ENCODE measurements at places on chromosomes 6 and 20. TPM values are rescaled to one million over a fixed set of nuclear protein-coding genes. Genes with fewer than 3 reads are reported as not detected.

PLN gene
- not detected for total RNA-seq

RAMACL gene
- total RNA-seq, result 0.52 TPM

MARCKS gene
- 0.63 TPM for total RNA-seq

GCNT2 gene
- total RNA-seq, result 1.8 TPM

GNAS-AS1 gene
- not detected for total RNA-seq

GRCh38 chr6:147126618-147127022 lies 77.6 kb upstream of the STXBP5 start:
- H3K27me3 ChIP-seq, result no peaks in the 10 kb centered on the region
- no peak overlapping the region for H3K4me3 ChIP-seq
- H3K4me1 ChIP-seq, result no peaks in the 10 kb centered on the region
- no peak overlapping the region for H3K27ac ChIP-seq
- no peaks in the 10 kb centered on the region for H3K36me3 ChIP-seq

GRCh38 chr6:151665329-151665728 lies 142.2 kb upstream of the ESR1 start:
- H3K36me3 ChIP-seq, result no peaks in the 10 kb centered on the region
- H3K27ac ChIP-seq, result no peak overlapping the region
- DNase-seq, result no peak
- H3K27me3 ChIP-seq, result no peaks in the 10 kb centered on the region

- no peak overlapping the region for H3K4me3 ChIP-seq
- no peaks in the 10 kb centered on the region for H3K27me3 ChIP-seq
- no peak overlapping the region for H3K27ac ChIP-seq
- H3K36me3 ChIP-seq, result no peaks in the 10 kb centered on the region
- no peak for DNase-seq
Observed at GRCh38 chr6:161374971-161375873, 101.4 kb upstream of the AGPAT4 start.

DNA sequence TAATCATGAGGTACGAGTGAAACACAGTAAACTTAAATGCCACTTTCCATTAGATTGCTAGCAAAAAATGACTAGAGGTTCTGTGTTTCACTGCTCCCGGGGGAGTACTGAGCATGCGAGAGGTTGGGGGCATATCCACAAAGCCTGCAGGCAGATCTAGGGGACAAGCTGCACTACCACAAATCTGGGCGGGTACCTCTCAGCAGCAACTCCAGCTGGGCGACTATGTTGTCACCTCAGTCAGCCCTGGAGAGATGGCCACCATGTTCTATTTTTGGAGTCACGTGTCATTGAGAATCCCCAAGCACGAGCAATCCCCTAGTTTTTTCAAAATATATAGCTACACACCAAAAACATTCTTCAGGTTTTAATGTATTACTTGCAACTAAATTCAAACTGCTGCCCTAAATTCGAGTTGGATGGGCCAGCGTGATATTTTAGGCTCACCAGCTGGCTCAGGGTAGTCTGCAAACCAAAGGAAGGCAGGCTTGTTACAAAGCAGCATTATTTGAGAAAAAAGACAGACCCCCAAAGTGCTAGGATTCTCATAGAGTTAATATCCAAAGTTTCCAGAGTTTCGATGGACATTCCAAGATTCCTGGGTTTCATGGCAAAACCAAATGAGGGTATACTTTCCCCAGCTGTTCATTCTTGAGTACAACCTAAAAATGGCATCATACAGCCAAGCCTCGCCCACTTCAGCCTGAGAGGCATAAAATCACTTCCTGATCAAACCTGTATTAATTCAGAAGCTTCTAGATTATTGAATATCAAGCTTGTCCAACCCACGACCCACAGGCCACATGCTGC lies 24.1 kb upstream of the MYLIP start:
- no peak overlapping the region for H3K4me3 ChIP-seq
- no peaks in the 10 kb centered on the region for H3K27me3 ChIP-seq
- no peaks in the 10 kb centered on the region for H3K4me1 ChIP-seq
- DNase-seq, result no peak
- H3K36me3 ChIP-seq, result no peaks in the 10 kb centered on the region

DNA sequence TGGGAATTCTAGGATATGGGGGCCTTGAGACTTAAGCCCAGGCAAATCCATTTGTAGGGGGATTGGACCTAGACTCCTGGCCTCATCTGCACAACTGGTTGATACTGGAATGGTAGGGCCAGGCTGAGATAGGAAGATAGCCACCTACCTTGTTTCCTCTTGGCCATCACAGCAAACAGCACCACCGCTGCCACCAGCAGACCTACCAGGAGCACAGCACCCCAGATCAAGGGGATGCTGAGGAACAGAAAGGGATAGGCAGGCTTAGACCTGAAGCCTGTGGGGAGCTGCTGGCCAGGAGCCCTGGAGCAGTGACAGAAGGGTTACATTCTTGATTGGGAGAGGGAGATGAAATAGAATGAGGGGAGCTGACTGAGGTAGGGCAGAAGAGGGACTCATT lies 3.5 kb downstream of the TREML1 start:
- H3K4me3 ChIP-seq, result no peak overlapping the region
- no peak for DNase-seq
- no peaks in the 10 kb centered on the region for H3K36me3 ChIP-seq
- H3K4me1 ChIP-seq, result peaks cover 3% of the 10 kb centered on the region
- no peak overlapping the region for H3K27ac ChIP-seq

DNA sequence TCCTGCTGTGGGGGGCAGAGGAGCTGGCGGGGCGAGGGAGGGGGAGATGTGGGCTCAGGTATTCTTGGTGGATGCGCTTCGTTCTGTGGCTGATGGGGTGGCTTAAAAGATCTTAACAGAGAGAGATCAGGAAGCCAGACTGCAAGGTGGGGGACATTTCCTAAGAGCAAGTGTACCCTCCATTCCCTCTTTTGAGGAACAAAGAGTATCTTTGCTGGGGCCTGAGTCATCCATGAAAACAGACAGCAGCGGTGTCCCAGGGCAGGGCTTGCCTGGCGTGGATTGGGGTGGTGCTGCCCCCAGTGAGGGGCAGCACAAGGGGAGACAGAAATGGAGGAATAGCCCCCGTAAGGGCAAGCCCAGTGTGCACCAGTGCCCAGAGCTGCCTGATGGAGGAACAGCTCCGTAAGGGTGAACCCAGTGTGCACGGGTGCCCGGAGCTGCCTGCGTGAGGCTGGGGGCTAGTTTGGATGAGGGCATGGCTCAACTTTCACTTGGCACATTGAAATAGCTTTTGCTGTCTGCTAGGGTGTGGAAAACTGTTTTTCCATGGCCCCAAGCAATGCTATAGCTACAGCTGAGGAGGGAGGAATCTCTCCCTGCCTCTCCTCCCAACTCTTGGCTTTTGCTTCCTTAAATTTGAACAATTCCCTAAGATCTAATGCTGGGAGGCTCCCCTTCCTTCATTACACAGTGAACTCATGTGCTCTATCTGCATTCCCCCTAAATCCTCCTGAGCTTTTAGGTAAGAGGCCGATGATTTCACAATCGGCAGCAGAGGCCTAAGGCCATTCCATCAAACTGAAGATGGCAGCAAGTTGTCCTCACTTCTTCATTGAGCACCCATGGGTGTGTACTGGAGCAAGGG lies 12.9 kb downstream of the MAPK13 start:
- H3K4me3 ChIP-seq, result no peak overlapping the region
- no peak overlapping the region for H3K27ac ChIP-seq
- H3K27me3 ChIP-seq, result no peaks in the 10 kb centered on the region
